WTC11 (cell line): ENCODE measurements at places on chromosomes 5 and 9.

GRCh38 chr9:108347463-108348188 lies 508.2 kb downstream of the ACTL7B start:
- no peak for DNase-seq

DNA sequence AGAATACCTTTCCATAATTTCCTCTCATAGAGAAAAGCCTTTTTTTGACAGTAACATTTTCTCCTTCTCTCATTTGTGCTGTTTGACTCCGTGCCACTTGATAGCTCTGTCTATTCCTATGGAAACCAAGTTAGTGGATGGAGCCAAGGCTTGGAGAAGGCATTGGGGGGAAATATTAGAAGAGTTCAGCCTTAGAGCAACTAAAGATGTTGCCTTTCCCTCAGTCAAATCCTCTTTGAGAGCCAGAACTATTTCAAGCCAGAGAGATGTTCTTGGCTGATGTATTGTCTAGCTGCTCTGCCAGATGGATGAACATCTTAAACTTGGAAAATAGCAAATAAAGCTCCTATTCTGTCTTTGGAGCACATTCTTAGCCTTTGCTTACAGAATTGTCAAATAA lies 112.4 kb downstream of the INVS start:
- no peak for DNase-seq

- DNase-seq: no peak
Measured at GRCh38 chr9:68919661-68920060, 94.3 kb downstream of the PRKACG start.

DNA sequence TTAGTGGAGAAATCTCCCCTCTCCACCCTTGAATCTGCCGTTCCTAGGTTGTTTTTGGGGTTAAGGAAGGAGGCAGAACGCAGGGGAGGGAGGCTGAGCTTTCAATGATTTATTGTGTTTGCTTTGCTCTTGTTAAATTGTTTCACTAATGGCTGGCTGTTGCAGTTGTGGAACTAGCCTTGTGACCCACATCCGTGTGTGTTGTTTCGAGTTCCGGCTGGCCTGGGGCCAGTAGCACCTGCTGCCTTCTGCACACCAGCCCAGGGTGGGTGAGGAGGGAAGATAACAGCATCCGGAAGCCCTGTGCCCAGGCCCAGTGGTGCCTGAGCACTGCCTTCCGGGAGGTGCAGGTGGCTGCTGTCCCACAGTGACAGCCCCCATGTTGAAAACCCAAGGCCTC lies 3.6 kb downstream of the ERGIC1 start:
- no peak for DNase-seq

GRCh38 chr5:95655575-95655974 lies 9.0 kb downstream of the RFESD start:
- DNase-seq: no peak

GRCh38 chr5:154444556-154445421 lies 1.0 kb upstream of the SAP30L start:
- DNase-seq: peak; percentile 40

- DNase-seq: no peak
Measured at GRCh38 chr9:131707733-131708157, 32.1 kb downstream of the RAPGEF1 start.

GRCh38 chr5:73312146-73312871 lies 136.3 kb downstream of the FOXD1 start:
- peak; percentile 37 for DNase-seq

DNA sequence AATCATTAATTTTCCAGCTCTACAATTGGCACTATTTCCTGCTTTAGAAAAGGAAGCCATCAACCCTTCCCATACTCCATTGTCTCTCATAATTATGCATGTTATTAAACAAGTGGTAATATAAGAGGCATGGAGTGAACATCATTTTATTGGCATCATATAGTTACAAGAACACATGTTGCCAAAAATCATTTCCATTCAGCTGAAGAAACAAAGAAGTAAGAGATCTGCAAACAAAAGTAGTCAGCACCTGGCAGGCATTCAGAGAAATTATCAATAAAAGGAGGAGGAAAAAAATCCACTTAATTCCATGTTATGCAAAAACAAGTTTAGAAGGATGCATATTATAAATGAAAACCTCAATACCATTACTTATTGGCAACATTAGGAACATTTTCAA lies 1208.2 kb upstream of the C9orf72 start:
- DNase-seq: no peak

DNA sequence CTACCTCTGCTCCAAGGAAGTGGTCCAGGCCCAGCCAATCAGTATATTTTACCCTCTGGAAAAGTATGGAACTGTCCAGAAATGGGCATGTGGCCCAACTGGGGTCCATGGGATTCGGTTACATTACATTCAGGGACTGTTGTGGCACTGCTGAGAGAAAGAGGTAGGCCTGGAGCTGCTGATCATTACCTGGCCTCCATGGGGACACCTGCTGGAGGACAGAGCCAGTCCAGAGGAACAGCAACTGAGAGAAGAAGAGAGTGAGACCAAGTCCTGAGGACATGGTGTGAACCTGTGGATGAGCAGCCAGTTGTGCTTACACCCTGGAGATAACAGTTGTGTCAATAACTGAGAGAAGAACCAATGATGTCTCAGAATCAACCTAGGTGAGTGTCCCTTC lies 48.2 kb downstream of the HMHB1 start:
- DNase-seq: no peak

GRCh38 chr9:109908459-109909390 lies 128.7 kb downstream of the PALM2AKAP2 start:
- DNase-seq: no peak

GRCh38 chr5:44911501-44911900 lies 102.8 kb downstream of the MRPS30 start:
- no peak for DNase-seq

GRCh38 chr5:68818057-68818695 lies 275.6 kb upstream of the SLC30A5 start:
- peak; percentile 46 for DNase-seq

DNA sequence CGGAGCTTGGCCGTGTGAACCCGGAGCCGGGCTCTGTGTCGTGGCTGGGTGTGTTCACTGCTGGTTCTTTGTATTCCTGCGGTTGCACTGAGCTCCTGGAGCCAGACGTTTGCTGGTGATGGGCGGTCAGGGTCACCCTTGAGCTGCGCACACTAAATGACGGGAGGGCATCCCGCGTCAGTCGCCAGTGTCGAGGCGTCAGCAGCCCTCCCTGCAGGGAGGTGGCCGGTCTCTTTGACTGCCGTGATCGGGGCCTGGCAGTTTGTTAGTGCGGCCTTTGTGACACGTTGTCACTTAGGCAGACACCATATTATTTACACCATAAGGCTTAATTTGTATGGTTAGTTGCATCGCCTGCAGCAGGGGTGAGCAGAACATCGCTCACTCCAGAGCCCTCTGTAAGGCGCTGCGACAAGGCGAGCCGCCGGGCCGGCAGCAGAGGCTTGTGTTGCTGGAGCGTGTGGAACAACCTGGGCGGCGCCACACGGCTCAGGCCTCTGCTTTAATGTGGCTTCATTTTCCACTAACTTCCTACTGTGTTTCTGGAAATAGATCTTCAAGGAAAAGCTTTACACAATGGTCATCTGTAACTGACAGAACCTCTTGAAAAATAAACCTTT lies 8.3 kb downstream of the NDUFS6 start:
- DNase-seq: no peak

- DNase-seq: no peak
Measured at GRCh38 chr5:101174981-101175380, 271.9 kb upstream of the ST8SIA4 start.

GRCh38 chr9:70586476-70586875 lies 172.0 kb upstream of the KLF9 start:
- DNase-seq: no peak

DNA sequence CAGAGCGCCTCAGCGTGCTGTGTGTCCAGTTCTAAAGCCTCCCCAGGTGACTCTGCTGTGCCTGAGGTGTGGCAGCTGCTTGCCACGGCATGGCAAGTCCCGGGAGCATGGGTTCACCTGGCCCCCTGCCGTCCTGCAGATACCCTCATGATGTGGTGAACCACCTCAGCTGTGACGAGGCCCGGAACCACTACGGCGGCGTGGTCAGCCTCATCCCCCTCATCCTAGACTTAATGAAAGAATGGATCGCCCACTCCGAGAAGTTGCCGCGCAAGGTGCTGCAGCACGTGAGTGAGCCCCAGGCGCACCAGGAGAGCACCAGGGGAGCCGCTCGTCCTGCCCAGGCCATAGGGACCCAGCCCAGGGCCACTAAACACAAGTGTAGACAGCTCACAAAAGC lies 9.5 kb downstream of the SPACA9 start:
- no peak for DNase-seq

- no peak for DNase-seq
Measured at GRCh38 chr9:98972716-98973115, 29.0 kb downstream of the COL15A1 start.

- DNase-seq: no peak
Measured at GRCh38 chr5:15135661-15136060, 264.1 kb upstream of the ANKH start.

DNA sequence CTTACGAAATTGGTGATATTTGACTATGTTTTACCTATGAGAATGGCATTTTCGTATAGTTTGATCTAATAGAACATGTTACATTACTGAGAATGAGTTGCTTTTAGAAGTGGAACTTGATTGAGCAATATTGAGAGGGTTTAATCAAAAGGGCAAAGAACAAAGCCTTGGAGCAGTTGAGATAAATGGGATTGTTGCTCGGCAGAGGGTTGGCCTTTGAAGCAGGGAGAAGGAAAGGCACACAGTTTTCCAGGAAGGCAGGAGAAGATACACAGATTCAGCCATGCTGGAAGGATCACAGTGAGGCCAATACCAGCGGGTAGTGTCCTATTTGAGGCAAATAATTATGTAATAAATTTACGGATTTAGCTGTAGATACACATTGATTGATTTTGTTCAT lies 19.5 kb downstream of the MAN2A1 start:
- DNase-seq: no peak

DNA sequence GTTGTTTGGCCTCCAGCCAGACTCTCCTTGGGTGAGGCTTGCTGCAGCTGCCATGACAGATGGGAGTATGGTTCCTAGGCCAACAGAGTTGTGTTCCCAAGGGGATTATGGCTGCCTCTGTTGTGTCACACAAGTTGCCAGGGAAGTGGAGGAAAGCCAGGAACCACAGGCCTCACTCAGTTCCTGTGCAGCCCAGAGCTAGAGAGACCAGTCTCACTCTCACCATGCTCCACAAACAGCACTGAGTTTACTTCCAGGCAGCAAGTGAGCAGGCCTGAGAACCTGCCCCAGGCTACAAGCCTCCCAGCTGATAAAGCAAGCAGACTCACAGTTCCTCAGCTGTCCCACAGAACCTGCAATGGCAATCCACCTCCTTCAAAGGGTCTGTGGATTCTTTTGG lies 273.6 kb upstream of the TAS2R1 start:
- no peak for DNase-seq

- DNase-seq: no peak
Measured at GRCh38 chr9:87603854-87604490, 106.3 kb downstream of the DAPK1 start.

DNA sequence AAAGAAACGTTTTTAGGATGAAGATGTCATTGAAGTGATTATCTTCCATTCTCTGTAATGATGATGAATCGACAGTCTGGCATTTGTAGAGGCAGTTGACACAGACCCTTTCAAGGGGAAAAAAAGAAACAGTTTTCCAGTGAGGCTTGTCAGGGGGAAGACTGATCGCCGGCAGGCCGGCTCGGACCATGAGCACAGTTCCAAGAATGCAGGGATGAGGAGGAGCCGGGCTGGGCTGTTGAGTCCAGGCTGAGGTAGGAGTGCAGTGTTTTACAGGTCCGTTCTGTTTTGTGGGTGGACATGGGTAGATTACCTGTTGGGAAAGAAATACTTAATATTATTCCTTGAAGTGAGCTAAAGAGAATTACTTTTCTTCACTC lies 194.6 kb downstream of the AOPEP start:
- no peak for DNase-seq

DNA sequence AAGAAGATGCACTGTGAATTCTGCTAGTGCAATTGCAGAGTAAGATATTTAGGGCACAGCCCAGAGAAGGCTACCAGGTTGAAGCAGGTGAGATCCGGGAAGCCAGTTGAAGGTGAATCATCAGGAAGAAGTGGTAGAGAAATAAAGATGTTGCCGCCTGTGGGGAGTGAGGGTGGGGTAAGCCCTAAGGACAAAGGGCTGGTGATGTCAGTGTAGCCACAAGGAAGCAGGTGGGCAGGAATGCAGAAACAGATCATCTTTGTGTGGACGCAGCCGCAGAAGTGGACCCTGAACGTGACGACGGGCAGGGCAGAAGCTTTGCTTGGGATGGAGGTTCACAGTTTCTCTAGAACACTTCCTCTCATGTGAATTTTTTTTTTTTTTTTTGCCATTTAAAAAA lies 164.2 kb downstream of the ACTL7B start:
- DNase-seq: no peak

GRCh38 chr9:18092138-18092537 lies 381.8 kb upstream of the ADAMTSL1 start:
- no peak for DNase-seq

- DNase-seq: no peak
Measured at GRCh38 chr9:112852741-112853504, 37.8 kb downstream of the SLC46A2 start.

DNA sequence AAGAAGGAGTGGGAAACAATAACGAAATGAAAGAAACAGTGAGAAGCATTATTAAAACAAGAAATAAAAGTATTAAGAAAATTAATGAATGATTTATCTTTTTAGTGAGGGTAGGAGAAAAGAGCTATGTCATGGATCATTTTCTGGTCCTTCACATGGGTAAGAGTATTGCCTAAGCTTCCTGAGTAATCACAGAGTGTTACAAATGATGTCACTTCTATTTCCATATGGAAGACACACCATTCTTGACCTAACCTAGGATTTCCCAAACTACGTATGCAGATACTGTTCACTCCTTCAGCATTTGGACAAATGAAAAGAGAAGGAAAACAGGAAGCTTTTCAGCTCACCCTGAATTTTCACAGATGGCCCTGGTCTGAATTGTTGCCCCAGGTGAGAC lies 3.3 kb upstream of the TSLP start:
- no peak for DNase-seq

DNA sequence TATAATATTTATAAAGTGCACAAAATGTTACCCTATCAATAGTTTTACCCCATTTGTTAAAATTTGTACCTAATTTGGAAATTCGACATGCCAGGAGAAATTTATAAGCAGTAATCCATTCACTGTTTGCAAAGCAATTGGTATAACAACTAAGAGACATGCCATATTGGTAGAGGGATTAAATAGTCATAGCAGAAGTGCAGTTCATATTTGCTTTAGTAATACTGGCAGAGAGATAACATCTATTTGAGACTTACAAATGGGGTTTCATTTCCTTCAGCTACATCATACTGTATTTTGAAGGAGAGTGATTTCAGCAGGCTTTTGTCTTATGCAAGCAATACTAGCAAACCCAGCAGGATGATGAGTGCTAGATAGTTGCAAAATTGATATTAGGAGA lies 610.4 kb upstream of the CDH10 start:
- DNase-seq: no peak

DNA sequence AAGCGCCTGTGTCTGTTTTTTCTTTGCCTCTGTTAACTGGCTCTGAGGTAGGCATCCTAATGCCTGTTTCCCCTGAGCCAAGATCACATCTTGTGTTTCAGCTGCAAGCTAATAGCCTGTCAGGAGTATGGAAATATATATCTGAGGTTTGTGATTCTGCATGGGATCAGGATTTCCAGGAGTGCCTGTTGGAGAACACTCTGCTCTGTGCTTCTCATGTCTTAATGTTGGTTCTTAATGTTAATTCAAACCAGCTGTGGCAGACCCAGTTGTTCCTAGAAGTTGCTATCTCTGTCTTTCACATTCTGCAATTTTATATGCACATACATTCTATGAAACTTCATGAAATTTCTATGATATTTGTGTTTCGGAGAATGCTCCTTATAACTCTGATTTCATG lies 72.1 kb downstream of the PGM5 start:
- no peak for DNase-seq
